Activated CD4-positive, alpha-beta T cell treated with anti-CD3 and anti-CD28 coated beads for 1 hour (primary cell): ENCODE measurements at places on chromosomes 4 and X.

DNA sequence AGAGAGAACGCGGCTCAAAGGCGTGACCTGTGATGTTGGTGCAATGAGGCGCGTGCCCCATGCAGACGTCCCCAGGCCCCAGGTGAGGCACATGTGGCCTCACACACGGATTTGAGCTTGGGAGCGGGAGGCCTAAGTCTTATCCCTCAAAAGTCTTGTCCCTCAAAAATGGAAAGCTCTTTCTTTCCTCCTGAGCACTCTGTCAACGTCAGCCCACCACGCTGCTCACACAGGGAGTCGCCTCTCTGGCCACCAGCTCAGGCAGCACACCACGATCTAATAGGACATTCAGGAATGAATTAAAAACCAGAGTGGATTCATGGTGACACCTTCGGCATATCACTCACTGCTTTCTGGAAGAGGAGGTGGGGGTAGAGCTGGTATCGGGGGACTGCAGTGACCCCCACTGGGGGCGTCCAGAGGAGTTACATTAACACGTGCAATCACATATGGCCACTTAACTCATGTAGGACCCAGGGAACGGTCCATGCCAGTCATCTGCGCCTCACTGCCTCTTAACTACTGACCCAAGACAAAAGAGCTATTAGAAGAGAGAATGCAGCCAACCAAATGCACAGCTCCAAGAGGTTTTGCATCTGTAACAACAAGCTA, 21.9 kb upstream of the CYP4V2 start:
- DNase-seq: no peak

GRCh38 chr4:73589261-73589847, 30.9 kb downstream of the RASSF6 start:
- no peak for DNase-seq

DNA sequence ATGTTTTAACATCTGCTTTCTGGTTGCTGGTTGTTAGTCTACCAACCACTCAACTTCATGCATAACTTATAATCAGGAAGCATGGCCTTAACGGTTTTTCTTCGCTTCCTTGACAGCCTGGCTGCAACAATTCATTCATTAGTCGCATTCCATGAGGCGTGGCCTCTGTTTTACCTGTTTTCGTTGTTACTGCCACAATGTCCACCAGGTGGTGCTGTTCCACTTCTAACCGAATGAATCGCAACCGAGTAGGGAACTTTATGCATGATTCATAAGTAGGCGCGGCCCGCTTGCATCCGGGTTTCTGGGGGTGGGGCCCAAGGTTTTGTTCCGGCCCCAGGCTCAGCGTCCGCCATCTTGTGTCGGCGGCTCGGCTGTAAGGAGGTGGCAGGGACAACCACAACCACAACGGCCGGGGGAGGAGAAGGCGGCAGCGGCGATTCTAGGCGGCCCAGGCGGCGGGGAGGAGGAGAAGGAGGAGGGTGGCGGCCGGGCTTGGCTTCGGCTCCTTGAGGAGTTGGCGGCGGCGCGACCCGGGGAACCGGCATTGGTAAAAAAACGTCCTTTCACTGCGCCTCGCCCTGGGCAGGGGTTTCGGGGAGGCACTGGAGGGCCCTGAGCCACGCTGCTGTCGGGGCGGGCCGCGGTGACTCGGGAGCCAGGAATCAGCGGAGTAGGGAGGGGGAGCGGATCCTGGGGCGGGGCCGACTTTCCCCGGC, at the start of gene UBA1:
TSS of gene UBA1 (plus strand) at position 355 of the 719 bp plus-strand sequence. CDS start 4,974 bp downstream, outside the sequence.
- DNase-seq: peak; percentile 87

DNA sequence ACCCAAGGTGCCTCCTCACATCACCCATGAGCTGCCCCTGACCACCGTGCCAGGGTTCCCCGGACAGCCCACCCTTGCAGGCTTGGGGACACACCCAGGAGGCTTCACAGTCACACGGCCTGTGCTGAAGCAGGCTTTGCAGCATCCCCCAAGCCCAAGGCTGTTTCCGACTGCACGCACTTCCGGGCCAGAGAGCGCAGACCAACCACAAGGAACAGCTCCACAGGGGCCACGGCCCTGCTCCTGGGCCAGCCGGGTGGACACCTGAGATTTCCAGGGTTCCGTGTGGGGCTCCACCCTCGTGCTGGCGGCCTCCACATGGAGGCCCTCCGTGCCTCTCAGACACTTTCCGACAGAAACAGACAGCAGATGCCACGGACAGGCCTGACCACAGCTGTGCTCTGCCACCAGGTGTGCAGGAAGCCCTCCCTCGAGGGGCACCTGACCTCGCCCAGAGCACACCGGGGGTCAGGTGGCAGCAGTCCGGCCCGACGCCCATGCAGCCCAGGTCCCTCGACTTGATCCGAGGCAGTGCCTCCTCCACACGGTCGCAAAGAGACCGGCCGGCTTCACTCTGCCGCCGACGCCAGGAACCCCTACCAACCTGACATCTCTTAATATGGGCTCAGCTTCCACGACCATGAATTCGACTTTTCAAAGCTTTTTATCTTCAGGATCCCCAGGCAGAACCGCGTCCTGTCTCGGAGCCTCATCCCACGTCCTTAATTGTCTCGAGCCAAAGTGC, 8.0 kb downstream of the CTBP1 start:
- no peak for DNase-seq

- DNase-seq: no peak
These were observed 110.7 kb downstream of the ARAP2 start for GRCh38 chr4:36133658-36134057.

DNA sequence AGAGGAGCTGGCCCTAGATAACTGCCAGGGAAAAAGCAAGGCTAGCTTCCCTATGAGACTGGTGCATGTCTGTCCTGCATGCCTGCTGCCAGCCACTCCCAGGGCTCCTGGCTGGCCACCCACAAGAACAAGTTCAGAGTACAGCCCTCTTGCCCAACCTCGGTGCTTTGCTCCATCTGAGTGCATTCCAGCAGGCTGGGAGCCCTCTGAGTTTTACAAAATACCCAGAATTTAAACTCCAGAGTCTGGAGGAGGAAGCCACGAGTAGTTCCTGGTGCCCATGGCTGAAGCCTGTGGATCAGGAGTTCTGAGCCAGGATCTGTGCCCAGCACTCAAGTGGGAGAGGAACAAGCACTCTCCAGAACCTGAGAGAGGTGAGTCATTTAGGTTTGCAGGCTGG, 111.6 kb downstream of the MAGEE2 start:
- DNase-seq: no peak

DNA sequence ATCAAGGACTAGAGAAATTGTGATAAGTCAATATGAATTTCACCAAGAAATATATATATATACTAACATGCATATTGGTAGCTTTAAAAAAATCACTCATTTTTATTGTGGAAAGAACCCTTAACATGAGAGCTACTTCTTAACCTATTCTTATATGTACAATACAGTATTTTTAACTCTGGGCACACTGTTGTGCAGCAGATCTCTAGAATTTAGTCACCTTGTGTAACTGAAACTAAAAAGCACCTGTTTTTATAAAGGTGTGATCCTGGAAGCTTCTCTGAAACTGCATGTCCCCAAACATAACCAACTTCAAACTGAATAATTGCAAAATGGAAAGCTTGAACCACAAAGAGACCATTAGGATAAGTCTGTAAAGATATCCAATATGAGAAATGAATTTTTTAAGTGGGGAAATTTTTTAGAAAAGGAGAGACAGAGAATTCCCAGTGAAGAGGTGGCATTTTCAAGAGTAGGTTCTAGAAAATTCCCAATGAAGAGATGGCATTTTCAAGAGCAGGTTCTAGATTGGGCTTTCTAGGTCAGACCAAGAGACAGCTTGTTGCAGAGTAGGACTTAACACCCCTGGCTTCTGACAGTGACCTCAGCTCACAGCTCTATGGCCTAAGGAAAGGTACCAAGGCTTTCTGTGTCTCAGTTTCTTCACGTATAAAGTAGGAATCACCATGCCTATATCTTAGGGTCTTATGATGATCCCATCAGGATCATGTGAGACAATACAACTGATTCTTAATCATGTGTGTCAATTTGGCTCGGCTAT, 22.0 kb upstream of the PPARGC1A start:
- no peak for DNase-seq

DNA sequence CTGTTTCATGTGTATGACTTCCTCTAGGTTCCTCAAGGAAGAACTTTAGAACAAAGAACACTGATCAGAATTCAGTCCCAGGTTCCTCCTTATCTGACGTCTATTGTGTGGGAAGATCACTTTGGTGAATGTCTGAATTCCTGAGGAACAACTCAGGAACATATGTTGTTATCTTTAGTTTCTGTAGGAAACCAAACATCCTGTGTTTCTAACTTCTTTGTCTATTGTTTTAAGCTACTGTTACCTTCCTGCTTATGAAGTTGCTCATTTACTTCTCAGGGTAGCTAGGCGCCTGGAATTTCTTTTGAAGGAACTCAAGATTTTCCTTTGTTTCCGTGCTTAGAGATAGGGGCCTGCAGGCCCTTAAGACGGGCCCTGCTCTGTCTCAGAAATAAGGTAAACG, 46.2 kb downstream of the MAGEB5 start:
- no peak for DNase-seq

DNA sequence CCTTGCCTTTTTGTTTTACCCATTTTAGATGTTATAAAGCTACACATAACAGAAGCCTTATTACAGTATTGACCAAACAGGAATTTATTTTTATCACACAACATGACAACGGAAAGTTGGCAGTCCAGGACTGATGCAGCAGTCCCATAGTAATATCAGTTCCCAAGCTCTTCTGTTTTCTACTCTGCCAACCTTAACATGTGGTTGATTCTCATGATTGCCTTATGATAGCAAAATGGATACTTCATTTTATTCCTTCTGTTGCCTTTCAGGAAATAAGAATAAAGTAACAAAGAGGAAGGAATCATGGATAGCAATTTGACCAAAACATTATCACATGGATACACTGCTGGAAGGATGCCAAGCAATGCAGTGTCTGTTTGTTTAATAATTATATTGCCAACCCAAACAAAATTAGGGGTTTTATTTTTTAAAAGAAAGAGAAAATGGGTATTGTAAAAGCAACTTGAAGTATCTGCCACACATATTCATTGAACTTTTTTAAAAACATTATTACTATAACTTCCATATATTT, 275.7 kb downstream of the STPG2 start:
- no peak for DNase-seq

- DNase-seq: no peak
These were observed 349.0 kb downstream of the MID1IP1 start for GRCh38 chrX:39150220-39150619.

GRCh38 chrX:15549189-15550012, 48.8 kb downstream of the BMX start:
- no peak for DNase-seq

GRCh38 chrX:47171996-47172395, 21.6 kb upstream of the UBA1 start:
- no peak for DNase-seq

DNA sequence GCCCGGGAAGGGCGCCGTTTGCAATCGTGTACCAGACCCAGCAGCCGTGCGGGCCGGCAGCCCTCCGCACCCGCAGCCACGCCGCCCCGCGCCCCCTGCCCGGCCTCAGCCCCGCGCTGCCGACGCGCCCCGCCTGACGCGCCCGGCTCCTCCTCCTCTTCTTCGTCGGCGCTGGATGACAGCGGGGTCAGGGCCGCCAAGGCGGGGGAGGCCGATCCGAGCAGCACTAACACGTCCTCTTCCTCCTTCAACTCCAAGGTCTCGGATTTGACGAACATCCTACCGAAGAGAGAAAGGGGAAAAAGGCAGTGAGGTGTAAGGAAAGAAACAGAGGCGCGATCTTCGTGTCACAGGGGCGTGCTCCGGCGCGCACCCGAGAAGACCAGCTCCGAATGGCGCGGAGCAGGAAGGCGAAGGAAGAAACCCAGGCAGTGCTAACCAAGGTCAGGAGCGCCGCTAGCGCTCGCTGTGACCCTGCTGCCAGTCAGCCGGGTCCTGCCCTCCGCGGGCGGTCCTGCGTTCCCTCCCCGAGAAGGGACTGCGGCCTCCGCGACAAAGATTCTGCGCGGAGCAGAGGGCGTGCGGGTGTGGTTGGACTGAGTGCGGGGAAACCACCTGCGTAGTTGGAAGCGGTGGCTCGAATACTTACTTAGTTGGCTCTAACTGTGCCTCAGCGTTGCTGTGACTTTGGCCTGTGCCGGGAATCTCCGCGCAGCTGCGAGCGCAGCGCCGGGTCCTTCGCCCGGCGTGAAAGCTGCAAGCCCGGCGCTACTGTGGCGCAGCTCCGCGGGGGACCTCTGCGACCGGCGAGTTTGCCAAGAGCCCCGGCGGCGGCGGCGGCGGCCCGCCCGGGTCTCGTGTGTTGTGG, 548 bp downstream of the NEUROG2 start:
- no peak for DNase-seq

DNA sequence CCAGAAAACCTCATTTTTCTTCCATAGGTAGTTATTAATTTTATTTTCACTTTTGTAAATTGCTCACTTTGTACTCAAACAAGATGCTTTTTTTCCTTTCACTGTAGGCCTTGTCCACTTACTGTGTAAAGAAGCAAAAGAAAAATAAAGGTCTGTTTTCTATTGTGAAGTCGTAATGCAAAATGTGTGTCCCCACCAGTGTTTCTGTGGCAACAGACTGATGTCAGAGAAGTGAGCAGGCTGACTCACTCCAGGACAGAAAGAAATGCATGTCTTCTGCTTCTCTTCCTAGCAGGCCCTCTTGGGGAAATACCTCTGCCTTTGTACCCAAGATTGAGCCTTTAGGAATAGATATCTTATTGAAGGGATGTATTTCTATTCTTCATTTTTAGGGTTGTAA, 30.3 kb downstream of the INPP4B start:
- no peak for DNase-seq

DNA sequence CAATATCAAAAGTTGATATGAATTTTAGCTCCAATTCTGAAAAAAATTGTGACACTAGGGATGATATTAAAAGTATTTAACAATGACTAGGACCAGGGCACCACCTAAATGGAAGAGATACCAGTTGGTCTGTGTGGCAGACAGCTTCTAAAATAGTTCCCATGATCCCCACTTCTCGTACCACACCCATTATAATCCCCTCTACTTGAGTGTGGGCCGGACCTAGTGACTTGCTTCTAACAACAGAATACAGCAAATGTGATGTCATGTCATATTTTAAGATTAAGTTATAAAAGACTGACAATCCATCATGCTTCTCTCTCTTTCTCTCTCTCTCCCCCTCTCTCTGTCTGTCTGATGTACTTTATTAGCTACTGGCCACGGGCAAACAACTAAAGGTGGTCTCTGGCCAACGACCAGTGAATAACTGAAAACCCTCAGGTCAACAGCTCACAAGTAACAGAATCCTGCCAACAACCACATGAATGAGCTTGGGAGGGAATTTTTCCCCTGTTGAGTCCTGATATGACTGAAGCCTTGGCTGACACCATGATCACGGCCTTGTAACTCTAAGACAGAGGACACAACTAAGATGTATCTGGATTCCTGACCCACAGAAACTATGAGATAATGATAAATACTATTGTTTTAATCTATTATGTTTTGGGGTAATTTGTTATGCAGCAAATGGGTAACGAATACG, 34.4 kb downstream of the FAM13A start:
- no peak for DNase-seq

- DNase-seq: no peak
These were observed 47.9 kb upstream of the PACRGL start for GRCh38 chr4:20652226-20652885.

- DNase-seq: no peak
These were observed 28.6 kb downstream of the AGA start for GRCh38 chr4:177413656-177414055.
